Left ventricle myocardium inferior (tissue), 1 donor: ENCODE measurements at places on chromosomes 2 and 18. TPM values are rescaled to one million over a fixed set of nuclear protein-coding genes. Genes with fewer than 3 reads are reported as not detected.

Gene MYOM1
- 667 TPM for total RNA-seq

Gene GPR55
- not detected for total RNA-seq

Gene AGXT
- total RNA-seq, result not detected

GRCh38 chr2:227447606-227448005 lies 24.4 kb upstream of the AGFG1 start:
- DNase-seq, result no peak
- no peak overlapping the region for H3K4me3 ChIP-seq
- peaks cover 26% of the 10 kb centered on the region for H3K4me1 ChIP-seq
- no peaks in the 10 kb centered on the region for H3K36me3 ChIP-seq
- H3K27ac ChIP-seq, result no peak overlapping the region
- no peaks in the 10 kb centered on the region for H3K27me3 ChIP-seq

DNA sequence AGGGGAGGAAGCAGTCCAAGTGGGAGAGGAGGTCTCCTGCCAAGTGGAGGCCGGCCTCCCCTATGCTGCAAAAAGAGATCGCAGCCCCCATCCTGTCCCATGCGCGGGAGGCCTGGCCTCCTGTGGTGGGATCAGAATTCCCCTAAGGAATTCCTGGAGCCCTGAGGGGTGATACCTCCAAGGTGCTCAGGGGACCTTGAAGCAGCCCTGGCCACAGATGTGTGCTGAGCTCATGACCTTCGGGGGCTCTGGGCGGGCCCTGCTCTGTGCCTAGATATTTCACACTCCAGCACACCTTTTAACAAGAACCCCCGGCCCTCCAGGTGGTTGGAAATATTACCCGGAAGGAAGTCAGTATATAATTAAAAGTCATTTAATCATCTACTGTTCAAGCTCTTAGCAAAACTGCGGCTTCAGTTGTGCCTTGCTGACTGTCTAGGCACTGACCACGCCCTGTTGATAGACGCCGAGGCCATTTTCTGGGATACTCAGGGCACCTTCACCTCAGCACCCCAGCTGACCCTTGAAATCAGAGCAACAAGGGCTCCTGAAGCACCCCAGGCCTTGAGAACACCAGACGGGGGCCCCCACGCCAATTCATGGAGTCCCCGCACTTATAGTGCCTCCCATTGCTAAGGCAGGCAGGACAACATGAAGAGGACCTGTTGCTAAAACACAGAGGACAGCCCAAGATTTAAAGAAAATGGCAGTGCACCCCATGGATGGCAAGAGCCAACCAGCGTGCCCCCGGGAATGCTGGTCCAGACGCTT lies 119.1 kb downstream of the NDUFA10 start:
- H3K4me1 ChIP-seq, result peaks cover 4% of the 10 kb centered on the region
- H3K27me3 ChIP-seq, result no peaks in the 10 kb centered on the region
- no peak overlapping the region for H3K4me3 ChIP-seq
- DNase-seq, result no peak
- H3K36me3 ChIP-seq, result no peaks in the 10 kb centered on the region

GRCh38 chr18:9673296-9674251 lies 34.5 kb upstream of the RAB31 start:
- H3K27me3 ChIP-seq, result no peaks in the 10 kb centered on the region
- H3K4me1 ChIP-seq, result peaks cover 7% of the 10 kb centered on the region
- no peak overlapping the region for H3K4me3 ChIP-seq
- DNase-seq, result no peak
- H3K27ac ChIP-seq, result peak overlapping the region; percentile 39
- H3K36me3 ChIP-seq, result no peaks in the 10 kb centered on the region

DNA sequence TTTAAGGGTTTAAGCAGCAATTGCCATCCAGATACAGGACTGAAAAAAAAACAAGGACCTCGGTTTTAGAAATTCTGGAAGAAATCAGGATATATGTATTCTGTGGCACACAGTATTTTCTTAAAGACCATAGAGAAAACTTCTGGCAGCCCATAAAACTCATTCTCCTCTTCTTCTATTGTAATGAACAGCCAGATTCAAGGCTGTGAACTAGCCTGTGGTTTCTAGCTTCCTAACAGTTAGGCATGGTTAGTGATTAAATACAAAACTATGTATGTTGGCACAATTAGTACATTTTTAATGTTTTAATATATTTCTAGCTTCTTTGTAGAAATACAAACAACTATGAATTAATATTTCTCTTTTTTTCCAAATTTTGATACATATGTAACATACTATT lies 555.7 kb downstream of the DSC3 start:
- no peaks in the 10 kb centered on the region for H3K27me3 ChIP-seq
- H3K4me3 ChIP-seq, result no peak overlapping the region
- no peak for DNase-seq

- no peaks in the 10 kb centered on the region for H3K27me3 ChIP-seq
- H3K4me3 ChIP-seq, result no peak overlapping the region
- no peaks in the 10 kb centered on the region for H3K36me3 ChIP-seq
- H3K4me1 ChIP-seq, result peaks cover 21% of the 10 kb centered on the region
- peak overlapping the region; percentile 19 for H3K27ac ChIP-seq
- DNase-seq, result no peak
Observed at GRCh38 chr2:111617299-111618225, 266.4 kb downstream of the ANAPC1 start.

- peaks cover 12% of the 10 kb centered on the region for H3K4me1 ChIP-seq
- no peak overlapping the region for H3K4me3 ChIP-seq
- no peak overlapping the region for H3K27ac ChIP-seq
- DNase-seq, result peak; percentile 62
- H3K27me3 ChIP-seq, result peaks cover 12% of the 10 kb centered on the region
- no peaks in the 10 kb centered on the region for H3K36me3 ChIP-seq
Observed at GRCh38 chr18:5972298-5972697, 77.0 kb upstream of the TMEM200C start.

GRCh38 chr2:148565272-148565894 lies 79.2 kb upstream of the EPC2 start:
- no peaks in the 10 kb centered on the region for H3K4me1 ChIP-seq
- H3K36me3 ChIP-seq, result no peaks in the 10 kb centered on the region
- DNase-seq, result no peak
- no peak overlapping the region for H3K4me3 ChIP-seq
- peaks cover 23% of the 10 kb centered on the region for H3K27me3 ChIP-seq
- H3K27ac ChIP-seq, result no peak overlapping the region

GRCh38 chr2:66032226-66032775 lies 402.6 kb upstream of the MEIS1 start:
- no peak overlapping the region for H3K4me3 ChIP-seq
- no peaks in the 10 kb centered on the region for H3K27me3 ChIP-seq
- H3K36me3 ChIP-seq, result no peaks in the 10 kb centered on the region
- H3K4me1 ChIP-seq, result no peaks in the 10 kb centered on the region

GRCh38 chr2:174005801-174006419 lies 40.7 kb upstream of the SP3 start:
- no peaks in the 10 kb centered on the region for H3K27me3 ChIP-seq
- peaks cover 28% of the 10 kb centered on the region for H3K4me1 ChIP-seq
- no peak overlapping the region for H3K4me3 ChIP-seq
- DNase-seq, result no peak
- no peaks in the 10 kb centered on the region for H3K36me3 ChIP-seq

- DNase-seq, result no peak
- peaks cover 18% of the 10 kb centered on the region for H3K36me3 ChIP-seq
- no peak overlapping the region for H3K27ac ChIP-seq
Observed at GRCh38 chr2:219243291-219243761, 1.9 kb downstream of the GLB1L start.

- DNase-seq, result no peak
- H3K36me3 ChIP-seq, result no peaks in the 10 kb centered on the region
- peak overlapping the region; percentile 23 for H3K27ac ChIP-seq
- no peak overlapping the region for H3K4me3 ChIP-seq
- H3K4me1 ChIP-seq, result peaks cover 11% of the 10 kb centered on the region
- no peaks in the 10 kb centered on the region for H3K27me3 ChIP-seq
Observed at GRCh38 chr18:63882333-63883141, 5.0 kb upstream of the SERPINB2 start.

- H3K4me1 ChIP-seq, result peaks cover 6% of the 10 kb centered on the region
- no peak for DNase-seq
- no peak overlapping the region for H3K27ac ChIP-seq
- no peaks in the 10 kb centered on the region for H3K27me3 ChIP-seq
Observed at GRCh38 chr2:173571887-173572680, 217.4 kb downstream of the CDCA7 start.

GRCh38 chr2:171185941-171186340 lies 25.2 kb upstream of the TLK1 start:
- H3K27me3 ChIP-seq, result no peaks in the 10 kb centered on the region
- H3K4me1 ChIP-seq, result no peaks in the 10 kb centered on the region
- H3K27ac ChIP-seq, result no peak overlapping the region
- H3K36me3 ChIP-seq, result no peaks in the 10 kb centered on the region
